Cortex of kidney (tissue), 1 donor: ENCODE measurements at places on chromosomes 7 and 10.

DNA sequence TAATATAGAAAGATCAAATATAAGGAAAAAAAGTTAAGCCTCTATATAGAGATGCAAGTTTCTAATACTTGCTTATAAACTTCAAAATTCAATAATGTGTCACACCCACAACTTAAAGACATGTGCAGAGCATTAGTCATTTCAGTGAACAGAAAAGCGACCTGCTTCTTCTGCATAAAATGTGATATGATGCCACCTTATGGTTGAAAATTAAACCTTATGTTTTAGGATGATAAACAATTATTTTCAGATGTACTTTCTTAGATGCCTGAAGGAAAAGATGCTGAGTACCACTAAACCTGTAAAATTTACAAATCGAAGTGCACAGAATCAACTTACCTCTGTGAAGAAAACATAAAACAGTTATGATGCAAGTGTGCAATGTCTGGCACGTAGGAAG lies 96.0 kb downstream of the MTERF1 start:
- no peak for DNase-seq

GRCh38 chr7:130893441-130893894 lies 159.5 kb upstream of the KLF14 start:
- no peak for DNase-seq

- no peak for DNase-seq
Measured at GRCh38 chr7:106070567-106071254, 41.4 kb downstream of the SYPL1 start.

- no peak for DNase-seq
Measured at GRCh38 chr10:31678139-31678536, 250.5 kb downstream of the ARHGAP12 start.
